ENCODE measurements at places on chromosomes 6 and 20.

- DNase-seq = no peak
These were observed 80.4 kb upstream of the IYD start for GRCh38 chr6:150288456-150288855.

GRCh38 chr20:1863296-1863695 is 31.9 kb upstream of the SIRPA start:
- DNase-seq = no peak

DNA sequence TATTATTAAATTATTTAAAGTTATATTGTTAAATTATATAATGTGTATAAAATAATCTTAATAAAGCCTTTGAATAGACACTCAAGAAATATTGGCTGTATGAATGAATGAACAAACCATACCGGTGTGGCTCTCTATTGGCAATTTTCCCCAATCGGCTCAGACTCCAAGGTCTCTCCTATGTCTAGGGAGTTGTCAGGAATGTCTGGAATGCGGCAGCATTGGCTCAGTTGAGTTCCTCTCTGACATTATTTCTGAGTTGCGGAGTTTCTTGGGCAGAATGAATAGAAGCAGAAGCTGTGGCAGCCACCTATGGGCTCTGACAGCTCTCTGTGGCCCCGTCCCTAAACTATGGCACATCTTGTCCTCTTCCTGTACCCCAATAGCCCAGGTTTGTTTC is 111.0 kb downstream of the SOBP start:
- peak; percentile 29 for DNase-seq

DNA sequence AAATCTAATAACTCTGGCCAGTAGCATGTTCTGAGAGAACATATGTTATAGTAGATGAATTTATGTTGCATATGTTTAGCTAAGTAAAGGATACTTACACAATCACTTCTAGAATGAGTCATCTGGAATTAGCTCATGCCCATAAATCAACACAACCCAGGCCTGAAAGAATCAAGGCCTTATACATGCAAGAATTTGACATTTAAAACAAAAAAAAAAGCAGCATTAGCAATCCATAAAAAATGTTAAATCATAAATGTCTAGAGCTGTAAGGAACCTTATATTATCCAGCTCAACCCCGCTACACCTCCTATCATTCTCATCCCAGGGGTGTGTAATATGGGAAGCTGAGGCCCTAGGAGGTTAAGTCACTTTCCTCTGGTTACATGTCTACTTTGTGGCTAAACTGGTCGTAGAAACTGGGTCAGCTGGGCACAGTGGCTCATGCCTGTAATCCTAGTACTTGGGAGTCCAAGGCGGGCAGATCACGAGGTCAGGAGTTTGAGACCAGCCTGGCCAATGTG is 105.2 kb upstream of the CARMIL1 start:
- DNase-seq = no peak

- no peak for DNase-seq
These were observed 121.7 kb upstream of the NXT1 start for GRCh38 chr20:23228912-23229311.

GRCh38 chr6:35072698-35073055 is 68.5 kb downstream of the TCP11 start:
- no peak for DNase-seq

DNA sequence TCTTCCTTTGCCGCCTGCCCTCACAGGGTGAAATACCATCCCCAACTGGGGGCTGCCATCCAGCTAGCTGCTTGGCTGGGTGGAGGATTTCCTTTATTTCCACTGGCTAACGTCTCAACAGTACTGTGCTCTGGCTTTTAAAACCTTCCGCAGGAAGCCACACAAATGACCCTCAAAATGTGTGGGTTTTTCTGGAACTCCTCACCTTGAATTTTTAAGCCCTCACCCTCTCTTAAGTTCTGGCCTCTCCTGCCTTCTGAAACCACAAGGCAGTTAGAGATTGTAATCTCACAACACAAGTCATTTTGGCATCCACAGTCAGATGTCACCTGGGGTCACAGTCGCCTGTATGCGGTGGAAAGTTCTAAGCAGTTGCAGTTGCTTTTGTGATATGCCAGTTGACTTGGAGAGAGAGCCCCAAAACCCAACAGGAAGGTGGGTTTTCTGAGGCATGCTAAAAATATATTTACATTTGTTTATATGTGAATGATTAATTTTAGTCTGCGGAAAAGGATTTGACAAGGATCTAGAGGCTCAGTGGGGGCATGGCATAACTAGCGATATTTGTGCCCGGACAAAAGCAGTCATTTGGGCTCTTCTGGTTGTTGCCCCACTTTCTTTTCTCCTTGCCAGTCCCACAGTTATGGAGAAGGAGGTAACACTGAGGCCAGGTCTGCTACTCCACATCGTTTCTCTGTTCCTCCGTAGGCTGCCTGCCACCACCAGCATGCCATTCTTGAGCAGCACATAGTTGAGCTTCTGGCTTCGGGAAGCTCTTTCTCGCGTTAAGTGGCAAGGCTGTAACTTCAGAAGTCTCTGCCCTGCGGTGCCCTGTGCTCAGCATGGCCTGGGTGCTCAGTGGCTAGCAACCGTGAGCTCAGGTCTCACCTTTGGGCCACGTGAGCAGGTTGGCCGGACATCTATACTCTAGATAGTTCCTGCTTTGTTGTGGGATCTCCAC is 335.3 kb downstream of the CD83 start:
- DNase-seq = no peak

- DNase-seq = no peak
These were observed 129.1 kb upstream of the SPACA1 start for GRCh38 chr6:87918461-87918941.

- no peak for DNase-seq
These were observed 142.9 kb downstream of the CDC5L start for GRCh38 chr6:44530209-44530909.

GRCh38 chr6:148873868-148874267 is 127.0 kb downstream of the UST start:
- DNase-seq = no peak

GRCh38 chr6:31272436-31272835 is 544 bp upstream of the HLA-C start:
- DNase-seq = no peak

- no peak for DNase-seq
These were observed 2.6 kb downstream of the BPIFB2 start for GRCh38 chr20:33010133-33010504.

GRCh38 chr6:82679232-82679631 is 315.6 kb downstream of the TPBG start:
- DNase-seq = no peak

GRCh38 chr6:20719980-20720379 is 185.7 kb downstream of the CDKAL1 start:
- DNase-seq = no peak

DNA sequence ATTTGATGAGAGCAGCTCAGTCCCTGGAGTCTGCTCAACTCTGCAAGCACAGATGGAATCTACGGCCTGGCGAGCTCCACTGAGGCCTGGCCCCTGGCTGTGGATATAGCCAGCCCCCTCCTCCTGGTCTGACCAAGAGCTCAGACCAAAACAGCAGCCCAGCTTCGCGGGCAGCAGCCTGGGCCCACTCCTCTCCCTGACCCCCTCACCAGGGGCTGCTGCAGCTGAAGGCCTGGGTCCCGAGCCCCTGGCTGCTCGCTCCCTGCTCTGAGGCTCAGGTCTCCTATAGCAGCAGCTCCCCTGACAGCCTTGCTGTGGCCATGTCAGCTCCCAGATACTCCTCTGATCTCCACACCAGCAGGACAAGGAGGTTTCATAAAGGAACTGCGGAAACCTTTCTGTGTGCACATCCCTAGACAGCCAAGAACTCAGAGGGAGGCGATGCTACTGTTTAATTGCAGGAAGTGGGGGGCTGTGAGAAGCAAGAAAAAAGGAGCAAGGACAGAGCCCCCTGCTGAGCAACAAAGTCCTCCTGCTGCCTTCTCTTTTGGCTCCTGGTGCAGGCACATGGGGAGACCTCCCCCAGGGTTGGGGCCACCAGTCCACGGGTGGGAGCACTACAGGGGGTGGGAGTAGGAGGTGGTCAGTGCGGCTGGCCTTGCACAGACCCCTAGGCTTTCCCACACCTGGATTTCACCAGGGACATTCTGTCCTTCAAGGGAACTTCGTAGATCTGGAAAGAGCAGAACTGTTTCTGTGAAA is 38.7 kb upstream of the CST5 start:
- no peak for DNase-seq

GRCh38 chr6:149228311-149228955 is 89.1 kb upstream of the TAB2 start:
- no peak for DNase-seq

DNA sequence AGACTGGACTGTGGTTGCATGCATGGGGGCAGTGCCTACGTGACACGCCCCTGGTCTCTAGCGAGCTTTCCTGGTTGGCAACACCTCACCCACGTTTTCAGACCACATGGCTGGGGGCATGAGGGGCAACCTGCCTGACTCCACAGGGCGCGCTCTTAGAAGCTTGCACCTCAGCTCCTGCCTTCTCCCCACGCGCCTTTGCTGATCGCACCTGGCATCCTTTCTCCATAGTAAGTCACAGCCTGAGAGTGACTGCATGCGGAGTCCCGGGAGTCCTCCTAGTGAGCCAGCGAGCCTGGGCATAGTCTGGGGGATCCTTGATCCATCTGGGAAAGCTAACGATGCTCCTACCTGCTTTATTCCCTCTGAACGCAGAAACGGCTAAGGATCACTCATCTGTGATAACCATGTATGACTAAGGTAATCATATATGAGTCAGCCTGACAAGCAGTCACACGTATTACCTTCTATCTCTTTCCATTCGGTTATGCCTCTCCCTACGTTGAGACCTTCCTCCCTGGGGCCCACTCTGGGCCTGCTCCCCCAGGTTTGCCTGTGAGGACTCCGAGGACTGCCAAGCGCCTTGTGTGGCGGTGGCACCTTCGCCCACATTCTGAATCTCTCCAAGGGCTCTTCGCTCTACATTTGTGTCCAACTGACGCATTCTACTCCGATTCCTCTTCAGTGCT is 4.5 kb downstream of the TCFL5 start:
- DNase-seq = no peak

- no peak for DNase-seq
These were observed 30.8 kb upstream of the PREP start for GRCh38 chr6:105433723-105434122.

GRCh38 chr6:125814481-125814880 is 23.7 kb downstream of the NCOA7 start:
- no peak for DNase-seq

GRCh38 chr20:57514273-57514751 is 10.6 kb downstream of the CTCFL start:
- peak; percentile 66 for DNase-seq

DNA sequence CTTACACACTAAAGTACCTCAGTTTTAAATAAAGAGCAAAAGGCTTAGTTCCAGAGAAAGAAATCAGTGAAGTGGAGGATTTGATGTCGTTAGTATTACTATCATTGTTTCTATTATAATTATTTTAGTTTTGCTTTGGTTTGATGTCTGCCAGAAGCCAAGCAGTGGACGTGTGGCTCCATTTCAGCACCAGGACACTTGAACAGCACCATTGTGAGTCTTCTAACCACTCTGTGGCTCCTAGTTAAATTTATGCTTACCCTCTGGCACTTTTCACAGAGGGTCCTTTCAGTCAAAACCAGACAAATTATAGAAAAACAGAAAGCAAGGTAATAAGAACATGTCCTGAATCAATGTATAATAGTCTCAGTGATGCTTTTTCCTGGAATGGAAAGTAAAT is 3.4 kb downstream of the COL9A1 start:
- no peak for DNase-seq

DNA sequence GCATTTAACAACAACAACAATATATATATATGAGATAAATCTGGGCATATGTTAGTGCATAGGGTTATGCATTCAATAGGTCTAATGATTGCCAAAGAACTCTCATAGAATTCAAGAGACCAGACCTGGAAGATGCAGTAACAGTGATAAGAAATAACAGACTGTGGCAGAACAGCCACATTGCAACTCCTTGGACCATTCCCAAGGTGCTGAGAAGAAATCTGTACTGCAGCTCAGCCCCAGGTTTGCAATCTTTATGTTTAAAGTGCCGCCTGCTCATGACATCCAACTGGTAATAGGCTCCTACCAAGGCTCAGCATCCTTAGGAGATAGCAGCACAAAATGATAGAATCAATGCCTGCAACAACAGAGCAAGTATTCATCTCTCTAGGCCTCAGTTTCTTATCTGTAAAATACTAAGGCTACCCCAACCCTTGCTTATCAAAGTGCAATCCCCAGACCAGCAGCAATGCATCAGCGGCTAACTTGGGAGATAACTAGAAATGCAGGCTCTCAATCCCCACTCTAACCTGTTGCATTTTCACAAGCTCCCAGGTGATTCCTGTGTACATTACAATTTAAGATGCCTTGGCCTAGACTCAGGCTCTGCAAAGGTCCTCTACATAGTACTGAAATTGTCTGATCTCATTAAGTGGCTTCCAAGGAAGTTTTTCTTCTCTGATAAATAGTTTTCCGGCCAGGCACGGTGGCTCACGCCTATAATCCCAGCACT is 30.6 kb upstream of the PIM1 start:
- DNase-seq = no peak

GRCh38 chr6:45655745-45656476 is 278.2 kb upstream of the SUPT3H start:
- DNase-seq = peak; percentile 73

DNA sequence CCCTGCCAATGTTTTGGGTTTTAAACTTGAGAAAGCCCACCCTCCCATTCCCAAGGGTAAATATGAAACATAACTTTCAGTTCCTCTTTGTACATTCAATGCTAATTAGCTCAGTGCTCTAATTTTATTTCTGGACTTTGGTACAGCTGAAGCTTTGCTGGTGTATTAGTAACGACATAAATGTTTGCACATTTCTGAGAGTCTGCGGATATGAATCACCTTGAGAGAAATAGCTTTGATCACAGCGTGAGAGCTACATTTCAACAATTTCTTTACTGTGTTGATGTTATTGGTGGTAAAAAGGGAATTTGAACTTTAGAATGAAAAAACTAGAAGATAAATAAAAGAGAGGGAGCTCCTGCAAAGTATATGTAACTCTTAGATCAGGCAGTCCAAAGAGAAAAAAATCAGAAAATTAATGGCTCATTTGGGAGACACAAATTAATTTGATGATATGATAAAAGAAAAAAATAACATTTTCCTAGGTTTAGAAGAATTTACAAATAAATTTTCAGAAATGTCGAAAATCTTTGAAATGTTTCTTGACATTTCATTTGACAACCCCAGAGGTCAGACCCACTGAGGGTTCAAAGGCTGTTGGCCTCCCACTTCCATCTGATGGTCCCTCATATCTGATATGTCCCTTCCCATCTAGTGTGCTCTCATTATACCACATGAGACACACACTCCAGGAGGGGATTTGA is 38.5 kb upstream of the CAP2 start:
- peak; percentile 38 for DNase-seq

DNA sequence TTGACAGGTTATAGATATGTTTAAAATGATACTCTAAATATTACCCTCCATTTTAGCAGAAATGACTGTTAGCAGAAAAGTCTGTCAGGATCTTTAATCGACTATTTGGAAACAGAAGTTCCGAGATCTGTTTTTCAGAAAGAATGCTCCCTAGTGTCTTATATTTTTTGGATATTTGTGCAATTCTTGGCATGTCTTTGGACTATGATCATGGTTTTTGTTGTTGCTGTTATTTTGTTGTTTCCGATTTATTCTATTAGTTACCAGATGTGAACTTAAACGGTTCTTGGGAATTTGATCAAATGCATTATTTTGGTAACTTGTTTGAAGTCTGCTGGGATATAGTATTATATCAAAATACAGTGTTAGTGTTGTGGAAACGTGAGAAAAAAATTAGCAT is 106.4 kb upstream of the CEP162 start:
- DNase-seq = no peak

Data from 8988T (cell line).